ENCODE measurements at places on chromosomes 2 and 18.

DNA sequence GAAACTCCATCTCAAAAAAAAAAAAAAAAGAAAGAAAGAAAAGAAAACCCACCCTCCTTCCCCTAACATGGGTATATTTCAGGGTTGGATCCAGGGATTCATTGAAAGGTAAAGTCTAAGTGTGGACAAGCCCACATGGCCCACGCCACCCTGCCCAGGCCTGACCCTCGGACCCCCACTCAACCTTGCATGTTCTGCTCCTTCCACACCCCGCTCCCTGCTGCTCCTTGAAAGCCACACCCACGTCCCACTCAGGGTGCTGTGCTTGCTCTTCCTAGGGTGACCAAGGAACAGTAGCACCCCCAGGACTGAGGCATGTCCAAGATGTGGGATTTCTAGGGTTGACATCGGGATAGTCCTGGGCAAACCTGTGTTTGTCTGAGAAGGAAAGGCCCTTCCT is 172.7 kb upstream of the MYCN start:
- DNase-seq = no peak

DNA sequence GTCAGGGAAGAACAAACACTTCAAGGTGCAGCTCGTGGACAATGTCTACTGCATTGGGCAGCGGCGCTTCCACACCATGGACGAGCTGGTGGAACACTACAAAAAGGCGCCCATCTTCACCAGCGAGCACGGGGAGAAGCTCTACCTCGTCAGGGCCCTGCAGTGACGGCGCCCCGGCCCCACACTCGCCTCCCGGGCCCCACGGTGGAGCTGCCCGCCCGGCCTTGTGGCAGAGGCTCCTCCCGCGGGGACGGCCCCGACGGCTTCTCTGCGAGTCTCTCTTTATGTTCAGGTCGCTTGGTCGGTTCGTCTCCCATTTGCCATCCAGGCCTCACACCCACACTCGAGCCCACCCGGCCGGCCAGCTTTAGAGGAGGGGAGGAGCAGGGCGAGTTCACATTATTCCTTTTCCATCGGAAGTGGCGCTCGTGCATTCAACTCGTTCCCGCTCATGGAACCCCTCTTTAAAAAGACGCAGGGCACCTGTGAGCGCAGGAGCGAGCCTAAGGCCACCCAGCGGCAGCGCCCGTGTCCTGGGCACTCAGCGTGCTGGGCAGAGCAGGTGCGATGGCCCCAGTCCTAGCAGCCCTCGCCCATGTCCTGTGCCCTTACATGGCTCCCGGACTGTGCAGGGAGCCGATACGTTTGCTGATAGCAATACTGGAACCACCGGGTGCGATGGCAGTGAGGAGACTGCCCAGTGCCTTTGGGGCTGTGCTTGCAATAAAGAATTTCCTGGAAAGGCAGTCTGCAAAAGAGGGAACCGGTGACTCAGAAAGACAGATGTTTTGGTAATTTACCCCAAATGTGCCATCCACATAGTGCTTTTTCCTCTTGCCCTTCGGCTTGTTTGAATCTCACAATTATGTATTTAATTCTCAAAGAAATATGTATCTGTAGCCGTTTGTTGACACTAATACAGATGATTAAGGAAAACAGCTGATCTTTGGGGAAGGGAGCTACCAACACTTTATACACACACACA is 148.6 kb downstream of the NCK2 start:
- no peak for DNase-seq

DNA sequence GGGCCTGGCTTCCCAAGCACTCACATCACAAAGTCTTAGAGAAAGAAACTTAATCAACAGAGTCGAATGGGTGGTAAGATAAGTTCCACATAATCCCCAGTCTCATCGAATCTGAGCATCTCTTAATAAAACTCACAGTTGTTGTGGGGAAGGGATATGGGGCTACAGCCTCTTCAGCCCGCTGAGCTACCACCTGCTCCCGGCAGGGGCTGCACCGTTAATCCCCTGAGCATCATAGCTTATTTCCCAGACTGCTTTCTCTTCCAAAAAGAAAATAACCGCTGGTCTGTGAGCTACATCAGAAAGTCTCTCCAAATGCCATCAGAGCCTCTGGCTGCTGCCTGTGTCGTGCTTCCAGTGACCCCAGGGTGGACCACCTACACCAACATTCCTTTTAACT is 139.4 kb upstream of the CELF4 start:
- DNase-seq = no peak

DNA sequence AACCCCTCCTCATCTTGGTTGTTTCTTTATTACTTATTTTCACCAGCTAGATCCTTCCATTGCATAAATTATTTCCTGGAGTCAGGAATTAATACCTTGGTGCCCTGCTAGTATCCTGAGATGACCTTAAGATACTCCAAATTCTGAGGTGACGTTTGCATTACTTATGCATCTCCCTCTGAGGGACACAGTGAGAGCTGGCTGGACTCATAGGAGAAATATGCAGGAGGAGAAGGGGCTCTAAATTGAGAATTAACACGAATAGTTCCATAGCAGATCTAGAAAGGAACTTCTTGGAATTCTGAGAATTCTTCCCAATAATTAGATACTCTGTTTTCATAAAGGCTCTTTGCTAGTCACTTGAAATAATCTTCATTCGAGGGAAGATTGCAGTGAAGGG is 310.6 kb upstream of the ZEB2 start:
- DNase-seq = no peak

DNA sequence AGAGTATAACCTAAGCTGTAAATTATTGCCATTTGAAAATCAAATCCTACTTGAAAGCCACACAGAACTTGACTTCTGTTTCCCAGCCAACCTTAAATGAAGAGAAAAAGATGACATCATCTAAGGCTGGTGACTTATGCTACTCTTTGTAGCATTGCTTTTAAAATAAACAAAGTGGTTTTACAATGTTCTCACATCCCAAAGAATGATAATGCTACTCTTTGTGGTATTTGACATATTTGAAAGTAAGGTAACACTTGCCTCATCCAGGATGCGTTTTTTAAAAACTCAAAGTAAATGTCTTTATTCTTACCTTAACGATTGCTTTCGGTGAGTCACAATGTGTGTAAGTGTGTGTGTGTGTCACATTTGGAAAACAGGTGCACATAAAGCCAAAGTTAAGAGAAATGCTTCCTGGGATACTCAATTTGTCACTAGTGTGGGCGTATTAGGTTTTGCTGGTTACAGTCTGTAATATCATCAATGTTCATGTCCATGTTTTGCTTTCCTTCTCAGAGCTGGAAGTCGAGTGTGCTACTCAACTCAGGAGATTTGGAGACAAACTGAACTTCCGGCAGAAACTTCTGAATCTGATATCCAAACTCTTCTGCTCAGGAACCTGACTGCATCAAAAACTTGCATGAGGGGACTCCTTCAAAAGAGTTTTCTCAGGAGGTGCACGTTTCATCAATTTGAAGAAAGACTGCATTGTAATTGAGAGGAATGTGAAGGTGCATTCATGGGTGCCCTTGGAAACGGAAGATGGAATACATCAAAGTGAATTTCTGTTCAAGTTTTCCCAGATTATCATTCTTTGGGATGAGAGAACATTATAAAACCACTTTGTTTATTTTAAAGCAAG is 2.6 kb downstream of the PMAIP1 start:
- no peak for DNase-seq

GRCh38 chr18:10413722-10414121 is 40.7 kb upstream of the APCDD1 start:
- no peak for DNase-seq

DNA sequence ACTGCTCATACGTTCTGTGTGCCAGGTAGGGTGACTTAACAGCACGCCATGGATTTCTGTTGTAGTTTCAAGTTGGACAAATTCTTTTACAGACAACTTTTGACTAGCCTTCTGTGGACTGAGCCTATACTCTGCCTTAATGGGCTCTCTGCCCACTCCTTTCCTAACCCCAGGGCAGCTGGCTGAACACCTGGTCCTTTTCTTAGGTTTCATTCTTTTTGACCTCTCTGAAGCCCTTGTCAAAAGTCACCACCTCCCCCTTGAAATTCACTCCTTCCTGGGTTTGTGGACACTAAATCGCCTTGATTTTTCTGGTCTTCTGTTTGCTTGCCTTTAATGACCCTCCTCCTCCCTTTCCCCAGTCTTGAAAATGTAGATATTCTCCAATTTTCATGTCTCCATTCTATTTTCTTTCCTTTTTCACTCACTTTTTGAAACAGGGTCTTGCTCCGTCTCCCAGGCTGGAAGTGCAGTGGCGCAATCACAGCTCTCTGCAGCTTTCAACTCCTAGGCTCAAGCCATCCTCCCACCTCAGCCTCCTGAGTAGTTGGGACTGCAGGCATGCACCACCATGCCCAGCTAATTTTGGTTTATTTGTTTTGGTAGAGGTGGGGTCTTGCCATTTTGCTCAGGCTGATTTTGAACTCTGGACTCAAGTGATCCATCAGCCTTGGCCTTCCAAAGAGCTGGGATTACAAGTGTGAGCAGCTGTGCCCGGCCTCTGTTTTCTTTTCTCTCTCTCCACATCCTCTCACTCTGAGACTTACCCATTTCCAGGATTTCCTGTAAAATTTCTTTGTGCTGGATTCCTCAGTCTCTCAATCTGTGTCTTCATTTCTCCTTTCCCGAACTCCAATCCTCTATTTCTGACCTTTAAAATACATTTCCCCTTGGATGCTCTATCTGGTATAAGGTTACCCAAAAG is 112.9 kb downstream of the PLB1 start:
- no peak for DNase-seq

DNA sequence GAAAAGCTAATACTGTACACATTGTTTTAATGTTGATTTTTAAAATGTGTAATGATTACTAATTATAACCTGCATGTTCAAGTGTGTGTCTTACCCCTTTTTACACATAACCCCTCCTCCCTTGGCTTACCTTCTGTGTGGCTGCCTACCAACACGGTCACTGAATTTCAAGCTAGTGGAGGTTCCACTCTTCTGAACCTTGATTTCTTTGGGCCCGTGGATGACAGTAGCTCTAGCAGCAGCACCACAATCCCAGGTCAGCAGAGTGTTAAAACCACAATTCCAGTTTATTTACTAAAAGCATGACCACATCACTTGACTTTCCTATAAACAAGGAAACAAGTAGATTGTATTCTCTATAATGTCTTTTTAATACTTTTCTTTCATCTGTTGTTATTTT is 56.9 kb downstream of the AFTPH start:
- no peak for DNase-seq

GRCh38 chr2:68121873-68122679 is 35.6 kb upstream of the PNO1 start:
- DNase-seq = peak; percentile 72

DNA sequence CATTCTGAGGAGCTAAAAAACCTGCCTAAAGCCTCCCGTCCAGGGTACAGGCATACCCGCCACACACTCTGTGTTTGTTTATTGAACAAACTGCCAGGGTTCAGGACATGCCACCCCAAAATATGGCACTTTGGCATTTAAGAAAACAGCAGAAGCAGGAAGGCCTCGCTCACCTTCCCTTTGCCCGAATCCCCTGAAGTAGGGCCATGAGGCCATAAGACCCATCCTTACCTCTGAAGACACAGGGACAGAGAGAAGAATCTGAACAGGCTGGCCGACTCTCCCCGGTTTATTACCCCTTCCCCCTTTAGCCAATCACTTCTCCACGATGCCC is 1.7 kb upstream of the NEURL3 start:
- no peak for DNase-seq

GRCh38 chr2:98269274-98269673 is 77.0 kb upstream of the CNGA3 start:
- DNase-seq = peak; percentile 26

DNA sequence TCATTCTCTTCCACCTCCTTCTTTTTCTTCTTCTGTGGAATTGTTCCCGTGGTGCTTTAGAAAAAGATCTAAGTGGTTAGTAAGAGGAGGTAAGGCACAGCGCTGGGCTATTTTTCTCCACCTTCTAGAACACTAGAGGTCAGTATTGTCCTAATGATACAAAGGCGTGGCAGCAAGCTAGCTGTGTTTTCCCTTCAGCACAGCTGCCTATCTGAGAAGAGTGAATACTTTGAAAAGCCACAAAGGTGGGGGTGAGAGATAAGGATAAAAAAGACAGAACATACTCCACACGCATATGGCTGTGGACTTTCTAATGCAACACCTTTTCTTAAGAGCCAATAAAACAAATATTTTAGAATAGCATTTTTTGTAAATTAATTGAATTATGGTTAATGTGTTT is 2.1 kb downstream of the CNTNAP5 start:
- peak; percentile 87 for DNase-seq

GRCh38 chr18:48693625-48694262 is 154.9 kb downstream of the CTIF start:
- DNase-seq = no peak

DNA sequence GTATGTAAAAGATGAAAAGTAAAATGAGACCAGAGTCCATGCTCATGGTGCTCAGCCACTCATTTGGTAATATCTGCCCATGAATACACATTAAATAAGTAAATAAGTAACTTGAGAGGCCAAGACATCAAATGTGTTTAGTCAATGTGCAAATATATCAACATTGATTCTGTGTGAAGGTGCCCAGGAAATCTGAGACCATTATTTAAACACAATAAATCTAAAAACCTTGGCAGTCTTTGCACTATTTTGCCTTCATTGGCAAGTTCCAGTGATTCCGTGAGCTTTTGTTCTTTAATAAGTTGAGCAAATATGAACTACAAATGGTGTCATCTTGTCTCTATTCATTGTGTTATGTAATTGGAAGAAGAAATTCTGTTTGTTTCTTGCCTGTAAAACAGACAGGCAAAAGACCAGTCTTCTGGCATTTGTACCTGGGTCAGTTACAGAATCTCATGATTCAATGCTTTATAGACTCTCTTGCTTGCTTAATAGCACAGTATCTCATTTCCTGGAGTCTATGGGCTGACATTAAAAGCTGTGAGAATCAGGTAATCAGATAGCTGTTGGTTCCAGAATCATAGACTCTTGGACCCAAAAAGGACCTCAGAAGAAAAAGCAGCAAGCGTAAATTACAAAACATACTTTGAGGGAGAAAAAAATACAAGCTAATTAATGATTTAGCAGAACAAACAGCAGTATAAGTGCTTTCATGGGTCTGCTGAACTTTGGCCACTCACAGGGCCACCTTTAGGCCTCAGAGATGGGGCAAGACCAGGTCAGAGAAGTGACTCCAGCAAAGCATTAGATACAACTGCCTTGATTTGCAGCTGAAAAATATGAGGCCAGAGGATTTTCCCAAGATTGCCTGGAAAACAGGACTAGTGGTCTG is 20.0 kb upstream of the SERPINB3 start:
- DNase-seq = peak; percentile 3

GRCh38 chr2:236748801-236749200 is 179.2 kb downstream of the ACKR3 start:
- no peak for DNase-seq

- no peak for DNase-seq
Measured at GRCh38 chr2:132953771-132954170, 283.8 kb upstream of the LYPD1 start.
